ENCODE measurements at places on chromosomes 6 and 20.

DNA sequence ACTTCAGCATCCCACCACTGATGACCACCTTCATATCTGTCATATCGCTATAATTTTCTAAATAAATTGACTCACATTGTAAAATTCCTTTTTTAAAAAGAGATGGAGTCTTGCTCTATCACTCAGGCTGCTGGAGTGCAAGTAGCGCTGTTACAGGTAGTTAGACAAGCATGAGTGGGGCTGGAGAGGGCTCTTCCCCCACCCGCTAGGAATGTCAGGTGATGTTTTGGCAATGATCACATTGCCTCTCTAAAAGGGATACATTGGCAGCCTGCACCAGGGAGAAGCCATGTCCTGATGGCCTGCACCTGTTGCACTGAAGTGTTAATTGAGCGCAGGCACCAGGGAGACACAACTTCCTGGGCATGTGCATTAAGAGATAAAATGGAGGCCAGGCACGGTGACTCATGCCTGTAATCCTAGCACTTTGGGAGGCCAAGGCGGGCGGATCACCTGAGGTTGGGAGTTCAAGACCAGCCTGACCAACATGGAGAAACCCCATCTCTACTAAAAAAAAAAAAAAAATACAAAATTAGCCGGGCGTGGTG, 16.9 kb upstream of the SLC22A16 start:
- DNase-seq = no peak

- peak; percentile 2 for DNase-seq
Measured at GRCh38 chr6:77620278-77620882, 32.5 kb upstream of the MEI4 start.

DNA sequence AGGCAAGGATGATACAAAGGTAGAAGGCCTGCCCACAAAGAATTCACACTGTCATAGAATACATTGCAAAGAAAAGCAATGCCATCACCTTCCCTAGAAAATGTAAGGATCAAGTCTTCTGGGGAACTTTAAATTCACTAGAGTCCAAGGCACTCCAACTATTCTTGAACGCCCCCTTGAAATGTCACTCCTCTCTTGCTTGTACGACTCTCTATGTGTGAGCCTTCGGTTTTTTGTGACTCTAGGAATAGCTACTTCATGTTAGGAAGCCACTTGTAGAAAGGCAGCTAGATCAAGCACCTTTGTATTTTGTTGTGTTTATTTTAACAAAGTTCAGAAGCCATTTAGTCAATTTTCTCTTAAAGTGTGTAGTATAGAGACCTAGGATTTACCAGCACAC, 159.2 kb upstream of the ARID1B start:
- DNase-seq = no peak

DNA sequence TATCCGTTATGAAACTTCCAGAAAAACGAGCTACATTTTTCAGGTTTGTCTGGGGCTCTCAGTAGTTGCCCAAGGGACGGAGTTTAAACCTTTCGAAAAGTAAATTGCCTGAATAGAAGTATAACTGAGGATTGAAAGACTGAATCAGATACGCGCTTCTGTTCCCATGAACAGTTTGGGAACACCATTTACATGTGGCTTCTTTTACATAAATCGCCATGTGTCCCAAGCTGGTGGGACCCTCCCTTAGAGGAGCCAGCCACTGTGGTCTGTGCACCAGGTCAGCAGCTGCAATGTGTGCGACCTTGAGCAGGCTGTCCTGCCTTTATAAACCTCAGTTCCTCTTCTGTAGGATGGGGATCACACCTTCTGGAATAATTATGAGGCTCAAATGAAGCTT, 11.0 kb downstream of the ENTPD6 start:
- DNase-seq = no peak

- DNase-seq = no peak
Measured at GRCh38 chr6:10259671-10260070, 155.2 kb downstream of the TFAP2A start.

GRCh38 chr6:36655085-36655724, 23.3 kb upstream of the CDKN1A start:
- no peak for DNase-seq

DNA sequence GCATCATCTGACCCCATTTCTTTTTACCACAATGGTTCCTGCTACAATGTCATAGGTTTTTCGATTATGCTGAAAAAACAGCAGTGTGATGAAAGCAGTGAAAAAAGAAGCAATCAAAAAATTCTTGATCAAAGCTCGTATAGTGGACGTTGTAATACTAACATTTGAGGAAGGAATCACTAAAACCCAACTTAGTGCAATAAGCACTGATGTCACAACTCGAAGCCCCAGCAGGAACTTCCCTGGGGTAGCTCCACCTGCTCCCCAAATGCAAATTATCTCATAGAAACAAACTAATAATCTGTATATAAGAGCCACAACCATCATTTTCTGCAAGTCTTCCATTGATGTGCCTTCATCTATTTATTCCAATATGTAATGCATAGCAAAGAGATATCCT, 285.6 kb upstream of the SGK1 start:
- DNase-seq = no peak

- DNase-seq = no peak
Measured at GRCh38 chr6:169536446-169537170, 165.2 kb downstream of the WDR27 start.

DNA sequence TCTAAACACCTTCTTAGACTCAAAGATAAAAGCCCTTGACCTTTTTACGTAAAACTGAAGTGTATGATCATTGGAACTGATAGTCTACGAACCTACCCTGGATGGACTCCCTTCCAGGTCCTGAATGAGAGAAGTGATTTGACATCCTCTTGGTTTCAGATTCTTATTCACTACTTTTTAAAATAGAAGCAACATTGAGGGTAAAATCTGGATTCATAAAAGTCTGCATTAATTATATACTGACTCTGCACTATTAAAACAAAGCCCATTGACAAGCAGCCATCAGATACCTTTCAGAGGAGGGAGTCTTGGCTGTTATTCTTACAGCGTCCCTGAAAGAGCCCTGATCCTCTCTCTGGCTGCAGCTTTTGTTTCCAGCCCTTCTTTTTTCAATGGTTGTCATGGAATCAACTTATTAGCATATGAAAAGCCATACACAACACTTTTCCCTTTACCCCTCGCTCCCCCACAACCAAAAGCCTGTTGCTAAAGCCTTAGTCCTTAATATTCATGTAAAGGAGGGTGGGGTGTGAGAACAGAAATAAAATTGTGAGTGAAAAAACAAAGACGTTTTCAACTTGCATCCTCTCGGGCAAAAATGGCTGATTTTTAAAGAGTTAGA, 270.0 kb upstream of the MARCKS start:
- peak; percentile 75 for DNase-seq

GRCh38 chr20:37406010-37406998, 60.4 kb downstream of the SRC start:
- no peak for DNase-seq

DNA sequence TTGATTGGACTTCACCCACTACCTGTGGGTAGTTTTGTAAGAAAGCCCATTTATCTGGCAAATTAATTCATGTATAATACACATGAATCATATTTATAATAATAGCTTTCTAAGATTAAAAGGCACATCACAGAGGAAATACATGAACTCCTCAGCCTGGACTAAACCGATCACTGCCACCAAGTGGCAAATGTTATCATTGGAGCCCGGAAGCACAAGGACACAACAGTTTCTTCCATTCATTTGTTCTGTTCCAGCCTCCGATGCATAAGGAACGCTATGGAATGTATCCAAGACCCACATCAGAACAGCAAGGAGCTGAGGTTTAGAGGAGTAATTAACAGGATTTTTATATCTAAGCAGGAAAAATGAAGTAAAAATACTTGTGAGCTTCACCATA, 13.9 kb upstream of the IPCEF1 start:
- DNase-seq = peak; percentile 28

DNA sequence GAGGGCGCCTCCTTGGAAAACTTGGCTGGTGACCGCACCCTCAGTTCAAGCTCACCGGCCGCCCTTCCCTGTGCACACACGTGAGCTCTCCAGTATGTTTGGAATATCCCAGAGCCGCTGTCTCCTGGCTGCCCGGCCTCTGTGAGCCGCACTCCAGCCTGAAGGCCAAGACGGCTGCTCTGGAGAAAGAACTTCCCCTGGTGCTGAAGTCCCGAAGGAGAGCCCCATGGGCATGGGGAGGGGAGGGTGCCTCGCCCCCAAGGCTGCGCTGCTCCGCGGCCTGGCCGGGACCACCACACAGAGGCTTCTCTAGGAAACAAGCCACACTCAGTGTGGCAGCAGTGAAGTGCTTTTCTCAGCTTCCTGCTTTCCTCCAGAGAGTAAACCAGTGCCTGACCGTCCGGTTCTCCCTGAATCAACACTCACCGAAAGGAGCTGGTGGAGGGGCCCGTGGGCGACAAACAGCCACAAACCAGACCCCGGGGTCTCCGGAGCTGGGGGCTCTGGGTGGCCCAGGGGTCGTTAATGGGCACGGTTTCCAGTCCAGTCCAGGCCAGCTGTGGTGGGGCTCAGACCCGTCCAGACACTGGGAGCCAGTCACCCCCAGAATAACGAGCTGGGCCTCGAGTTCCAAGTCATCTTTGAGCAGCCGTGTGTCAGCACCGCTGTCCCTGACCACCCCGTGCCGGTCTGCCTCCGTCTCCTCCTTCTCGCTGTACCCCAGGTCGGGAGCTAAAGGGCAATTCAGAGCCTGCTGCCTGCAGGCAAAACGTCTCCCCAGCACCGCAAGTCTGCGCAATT, 87.4 kb upstream of the BHLHE23 start:
- no peak for DNase-seq

GRCh38 chr6:161557333-161558107, 283.7 kb upstream of the AGPAT4 start:
- no peak for DNase-seq

GRCh38 chr20:54065601-54066038, 4.8 kb downstream of the BCAS1 start:
- no peak for DNase-seq

GRCh38 chr6:163123098-163123497, 291.4 kb upstream of the QKI start:
- no peak for DNase-seq

GRCh38 chr20:55778796-55779195, 226.5 kb downstream of the CBLN4 start:
- DNase-seq = no peak

DNA sequence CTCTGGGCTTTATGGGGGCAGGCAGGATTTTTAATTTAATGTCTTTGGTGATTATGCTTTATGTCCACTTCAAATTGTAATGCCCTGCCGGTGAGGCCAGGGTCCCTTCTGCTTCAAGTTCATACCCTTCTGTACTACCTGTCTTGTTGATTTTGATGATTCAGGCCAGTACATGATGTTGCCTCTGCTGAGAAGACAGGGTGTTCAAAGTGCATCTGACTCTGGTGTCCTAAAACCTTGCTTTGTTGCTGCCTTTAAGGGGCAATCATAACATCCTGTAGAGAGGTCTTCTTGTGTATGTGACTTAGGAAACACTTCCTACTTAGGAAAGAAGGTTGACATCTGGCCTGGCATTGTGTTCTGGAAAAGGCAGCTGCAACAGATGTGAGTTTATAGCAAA, 113.2 kb downstream of the TMEM170B start:
- no peak for DNase-seq

DNA sequence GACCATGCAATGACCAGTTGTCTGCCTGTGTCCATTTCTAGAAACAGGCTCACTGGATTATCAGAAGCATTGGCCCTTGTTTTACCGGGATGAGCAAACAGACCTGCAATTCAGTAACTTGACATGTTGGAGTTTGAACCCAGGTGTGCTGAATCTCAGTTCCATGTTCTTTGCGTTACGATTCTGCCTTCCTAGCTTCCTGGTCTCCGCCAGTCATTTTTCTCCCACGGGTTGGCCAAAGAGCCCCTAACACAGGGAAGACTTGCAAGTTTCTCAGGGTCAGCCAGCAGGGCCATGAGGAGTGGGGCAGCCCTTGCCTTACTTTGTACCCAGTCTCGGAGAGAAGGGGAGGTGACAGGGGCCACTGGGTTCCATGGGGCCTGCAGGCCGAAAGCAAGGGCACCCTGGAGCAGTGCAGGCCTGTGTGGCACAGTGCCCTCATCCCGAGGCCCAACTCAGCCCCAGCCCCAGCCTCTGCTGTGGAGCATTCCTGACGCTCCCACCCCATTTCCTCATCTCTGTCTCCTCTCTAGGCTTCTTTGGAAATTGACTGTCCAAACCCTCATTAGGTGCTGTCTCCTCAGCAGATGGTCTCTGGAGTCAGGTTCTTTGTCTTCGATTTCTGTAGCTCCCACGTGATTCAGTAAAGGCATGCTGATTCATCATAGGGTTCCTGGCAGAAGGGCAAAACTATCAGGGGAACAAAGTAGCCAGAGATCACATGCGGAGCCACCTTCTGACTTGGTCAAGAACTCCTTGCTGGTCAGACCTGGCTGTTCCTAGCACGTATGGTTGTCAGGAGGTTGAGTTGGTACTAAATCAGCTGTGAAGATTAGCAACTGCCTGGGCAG, 23.6 kb downstream of the CDS2 start:
- no peak for DNase-seq

DNA sequence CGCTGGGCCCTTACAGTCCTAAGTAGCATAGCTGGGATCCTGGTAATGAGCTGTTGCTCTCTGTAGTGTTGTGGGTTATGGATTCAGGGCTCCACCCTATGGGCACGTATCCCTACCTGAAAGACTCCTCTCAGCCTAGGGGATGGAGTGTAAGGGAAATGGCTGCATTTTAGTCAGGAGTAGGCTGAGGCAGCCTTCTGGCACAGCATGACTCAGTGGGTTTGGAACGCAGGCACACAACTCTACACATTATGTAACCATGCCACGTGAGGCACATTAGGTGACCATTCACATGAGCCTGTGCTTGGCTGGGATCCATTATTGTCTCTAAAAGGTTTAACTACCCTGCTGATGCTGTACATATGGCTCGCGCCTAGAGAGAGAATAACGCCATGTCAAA, 27.8 kb downstream of the HDDC2 start:
- no peak for DNase-seq

- no peak for DNase-seq
Measured at GRCh38 chr20:51503376-51503775, 39.1 kb downstream of the NFATC2 start.

- DNase-seq = no peak
Measured at GRCh38 chr20:13158369-13158768, 62.7 kb upstream of the ISM1 start.

- no peak for DNase-seq
Measured at GRCh38 chr20:42085366-42085765, 467.2 kb upstream of the CHD6 start.

DNA sequence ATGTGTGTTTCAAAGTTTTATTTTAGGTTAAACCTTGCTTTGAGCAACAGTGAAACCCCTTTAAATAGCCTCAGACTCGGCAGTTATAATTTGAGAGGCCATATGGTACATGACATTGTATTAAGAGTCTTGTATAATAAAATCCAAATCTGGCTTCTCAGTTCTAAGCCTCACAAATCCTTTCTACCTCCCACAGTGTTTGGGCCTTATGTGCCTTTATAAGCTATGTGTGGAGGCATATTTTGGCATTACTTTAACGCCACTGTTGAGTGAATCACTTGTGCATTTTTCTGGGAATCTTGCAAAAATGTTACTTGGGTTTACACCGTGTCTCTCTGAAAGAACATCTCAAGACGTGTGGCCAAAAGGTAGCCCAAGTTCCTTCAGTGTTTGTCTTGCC, 152.4 kb downstream of the COL9A1 start:
- no peak for DNase-seq

DNA sequence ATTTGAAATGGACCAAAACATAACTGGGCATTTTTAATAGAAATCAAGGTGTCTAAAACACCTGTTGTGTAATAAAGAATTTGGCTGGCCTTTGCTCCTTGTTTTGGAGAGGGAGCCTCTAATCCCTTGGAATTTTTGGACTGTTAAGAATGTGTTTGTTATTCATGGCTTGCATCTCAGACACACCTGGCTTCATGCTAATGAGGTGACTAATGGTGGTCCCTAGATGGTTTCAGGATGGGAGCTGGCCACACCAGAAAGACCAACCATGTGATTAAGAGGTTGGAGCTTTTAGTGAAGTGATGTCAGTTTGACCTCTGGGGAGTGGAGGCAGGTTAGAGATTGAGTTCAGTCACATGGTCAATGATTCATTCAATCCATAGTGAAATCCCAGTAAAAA, 328.4 kb downstream of the DHX35 start:
- DNase-seq = no peak

All from hippocampal formation (tissue), 2 donors.